ENCODE measurements at places on chromosomes 6 and 20.

DNA sequence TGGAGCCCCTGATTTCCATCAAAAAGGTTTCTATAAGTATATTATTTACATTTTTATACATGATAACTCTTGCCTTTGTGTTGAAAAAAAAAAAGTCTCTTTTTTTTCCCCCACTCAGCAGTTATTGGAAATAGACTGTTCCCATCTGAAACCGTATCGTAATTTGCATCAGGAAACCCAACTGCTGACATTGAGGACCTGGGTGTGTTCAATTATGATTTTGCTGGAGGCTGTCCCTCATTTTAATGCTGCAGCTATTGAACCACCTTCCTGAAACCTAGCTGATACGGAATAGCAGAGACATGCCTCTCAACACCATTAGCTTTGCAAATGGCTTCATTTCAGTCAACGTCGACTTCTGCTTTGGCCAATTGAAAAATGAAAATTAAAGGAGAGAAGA lies 98.9 kb downstream of the ZNF217 start:
- no peak for DNase-seq

- no peak for DNase-seq
Measured at GRCh38 chr6:68756454-68757375, 121.6 kb downstream of the ADGRB3 start.

DNA sequence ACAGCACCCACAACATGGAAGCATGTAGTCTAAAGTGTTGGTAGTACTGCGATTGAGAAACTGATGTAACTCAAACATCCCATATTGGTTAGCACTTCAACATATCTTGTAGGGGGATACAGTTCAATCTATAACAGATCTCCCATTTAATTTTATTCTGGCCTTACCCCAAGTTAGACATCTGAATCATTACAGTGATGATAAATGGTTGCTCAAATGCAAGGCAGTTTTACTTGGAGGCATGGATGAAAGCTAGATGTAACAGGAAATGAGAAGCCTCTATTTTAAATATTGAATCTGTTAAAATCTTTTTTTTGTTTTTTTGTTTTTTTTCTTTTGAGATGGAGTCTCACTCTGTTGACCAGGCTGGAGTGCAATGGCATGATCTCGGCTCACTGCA lies 44.2 kb upstream of the FAM50B start:
- DNase-seq, result no peak

DNA sequence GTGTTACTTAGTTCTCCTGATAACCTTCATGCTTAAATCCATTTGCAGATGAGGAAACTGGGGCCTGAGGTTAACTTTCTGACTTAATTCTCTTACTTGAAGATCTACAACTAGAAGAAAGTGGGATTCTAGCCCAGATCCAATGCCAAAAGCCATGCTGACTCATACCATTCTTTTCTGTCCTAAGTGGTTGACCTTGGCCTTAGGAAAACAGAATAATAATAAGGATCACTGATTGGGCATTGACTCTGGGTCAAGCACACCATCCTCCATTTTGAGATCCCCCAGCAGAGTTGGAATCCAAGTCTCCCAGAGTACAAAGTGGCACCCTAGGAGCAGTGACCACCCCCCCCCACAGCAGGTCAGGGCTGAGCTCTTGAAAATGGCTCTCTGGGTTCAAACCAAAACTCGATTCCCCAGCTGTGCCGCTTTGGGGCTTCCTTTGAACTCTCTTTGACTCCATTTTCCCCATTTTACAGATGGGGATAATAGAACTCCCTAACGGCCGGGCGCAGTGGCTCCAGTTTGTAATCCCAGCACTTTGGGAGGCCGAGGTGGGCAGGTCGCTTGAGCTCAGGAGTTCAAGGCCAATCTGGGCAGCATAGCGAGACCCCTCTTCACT lies 12.8 kb upstream of the ZNF217 start:
- no peak for DNase-seq

GRCh38 chr6:150048099-150048498 lies 20.8 kb downstream of the ULBP3 start:
- DNase-seq, result no peak

GRCh38 chr6:152295920-152296319 lies 341.2 kb downstream of the SYNE1 start:
- no peak for DNase-seq

GRCh38 chr20:44392776-44393607 lies 37.5 kb downstream of the HNF4A start:
- DNase-seq, result no peak

Data from femur (tissue), 1 donor.